ENCODE measurements at places on chromosomes 16 and 17.

GRCh38 chr17:53321651-53322050, 501.1 kb upstream of the KIF2B start:
- no peak for DNase-seq

DNA sequence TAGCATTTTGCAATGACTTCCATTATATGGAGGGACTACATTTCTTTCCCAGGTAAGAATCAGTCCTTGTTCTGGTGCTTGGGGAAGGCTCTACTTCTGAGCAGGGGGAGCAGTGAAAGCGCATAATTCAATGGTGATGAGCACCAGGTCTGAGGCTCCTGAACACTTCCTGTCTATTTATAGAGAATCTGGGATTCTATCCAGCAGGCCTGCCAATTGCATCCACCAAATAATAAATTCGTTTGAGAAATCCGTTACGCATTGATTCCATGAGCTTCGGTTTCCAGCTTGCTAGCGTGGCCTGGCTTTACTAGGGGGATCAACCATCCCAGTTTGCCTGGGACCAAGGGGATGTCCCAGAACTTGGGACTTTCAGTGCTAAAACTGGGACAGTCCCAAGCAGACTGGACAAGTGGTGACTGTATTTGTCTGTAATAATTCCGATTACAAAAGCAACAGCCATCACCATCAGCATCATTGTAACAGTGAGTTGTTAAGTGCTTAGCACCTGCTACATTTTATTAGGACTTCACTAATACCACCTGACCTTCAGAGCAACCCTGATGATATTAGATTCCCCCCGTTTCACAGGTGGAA, 349.9 kb downstream of the MAF start:
- DNase-seq = no peak

GRCh38 chr17:78705071-78705470, 77.0 kb downstream of the CYTH1 start:
- DNase-seq = no peak

GRCh38 chr17:74214484-74215341, 1.3 kb downstream of the TTYH2 start:
- DNase-seq = no peak

DNA sequence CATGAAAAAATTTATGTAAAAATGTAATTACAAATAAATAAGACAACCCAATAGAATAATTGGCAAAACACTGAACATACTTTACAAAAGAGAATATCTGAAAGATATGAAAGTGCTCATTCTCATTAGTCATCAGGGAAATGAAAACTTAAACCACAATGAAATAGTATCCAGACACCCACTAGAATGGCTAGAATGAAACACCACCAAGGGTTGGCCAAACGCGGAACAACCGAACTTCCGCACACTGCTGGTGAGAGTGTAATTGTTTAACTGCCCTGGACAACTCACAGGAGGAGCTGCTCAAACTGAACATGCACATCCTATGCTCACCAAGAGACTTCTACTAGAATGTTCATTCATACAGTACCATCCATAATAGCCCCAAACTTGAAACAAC, 5.8 kb upstream of the ZDHHC7 start:
- peak; percentile 29 for DNase-seq

- DNase-seq = no peak
Observed at GRCh38 chr17:77287432-77288068, 146.8 kb downstream of the SEC14L1 start.

- no peak for DNase-seq
Observed at GRCh38 chr16:71352466-71352865, 6.1 kb upstream of the CALB2 start.

Data from activated CD4-positive, alpha-beta T cell treated with anti-CD3 and anti-CD28 coated beads, Interleukin-2, amount 50 U/mL, for 48 hours (primary cell).